ENCODE measurements at places on chromosomes 1 and 21.

DNA sequence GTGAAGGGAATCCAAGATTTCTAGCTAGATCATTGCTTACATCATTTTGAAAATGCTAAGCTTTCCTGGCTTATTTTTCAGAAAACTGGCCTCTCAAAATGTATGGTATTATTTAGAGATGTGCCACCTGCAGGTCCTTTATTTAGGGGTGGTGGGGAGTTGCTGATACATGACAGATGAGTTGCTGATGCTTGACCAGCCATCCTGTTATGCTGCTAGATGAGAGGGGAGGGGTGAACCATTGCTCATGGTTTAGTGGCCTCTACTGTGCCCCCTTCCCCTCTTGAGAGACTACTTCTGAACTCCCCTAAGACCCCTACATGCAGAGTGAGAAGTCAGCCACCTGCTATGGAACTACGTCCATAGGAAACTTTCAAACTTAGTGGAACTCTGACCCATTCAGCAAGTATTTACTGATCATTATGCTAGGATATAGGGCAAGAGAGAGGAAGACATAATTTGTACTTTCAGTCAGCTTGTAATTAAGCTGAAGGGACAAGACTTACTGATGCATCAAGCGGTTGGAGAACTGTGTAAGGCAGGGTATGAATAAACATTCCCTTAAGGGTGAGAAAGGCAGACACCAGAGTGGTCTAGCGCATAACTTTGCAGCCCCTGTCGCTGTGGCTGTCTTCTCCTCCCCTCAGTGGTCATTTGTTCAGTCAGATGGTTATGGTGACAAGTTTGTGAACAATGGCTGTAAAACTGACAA lies 34.6 kb downstream of the SLAMF6 start:
- no peak for DNase-seq

DNA sequence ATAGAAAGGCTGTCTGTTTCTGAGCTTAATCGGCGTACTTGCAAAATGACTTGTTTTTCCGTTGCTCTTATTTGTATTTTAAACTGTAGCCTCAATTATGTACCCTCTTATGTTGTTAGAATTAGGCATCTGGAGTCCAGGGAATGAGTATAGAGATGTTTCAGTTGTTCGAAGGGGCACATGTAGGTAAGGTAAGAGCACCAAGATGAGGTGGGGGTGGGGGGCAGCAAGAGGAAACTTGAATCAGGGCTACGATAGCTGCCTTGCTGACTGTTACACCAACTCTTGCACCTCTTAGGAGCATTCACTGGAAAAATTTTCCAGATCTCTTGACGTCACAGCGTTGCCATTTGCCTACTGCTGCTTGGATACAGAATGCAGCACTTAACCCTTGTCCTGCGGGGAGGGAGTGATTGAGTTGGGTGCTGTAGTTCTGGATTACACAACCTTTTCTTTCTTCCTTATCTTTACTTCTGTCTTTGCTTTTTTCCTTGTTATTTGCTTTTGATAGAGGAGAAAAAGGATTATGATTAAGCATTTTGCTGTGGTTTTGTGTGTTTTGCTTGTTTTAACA lies 3.2 kb downstream of the ATP1B1 start:
- no peak for DNase-seq

- no peak for DNase-seq
These were observed 8.3 kb upstream of the C8B start for GRCh38 chr1:56973923-56974742.

DNA sequence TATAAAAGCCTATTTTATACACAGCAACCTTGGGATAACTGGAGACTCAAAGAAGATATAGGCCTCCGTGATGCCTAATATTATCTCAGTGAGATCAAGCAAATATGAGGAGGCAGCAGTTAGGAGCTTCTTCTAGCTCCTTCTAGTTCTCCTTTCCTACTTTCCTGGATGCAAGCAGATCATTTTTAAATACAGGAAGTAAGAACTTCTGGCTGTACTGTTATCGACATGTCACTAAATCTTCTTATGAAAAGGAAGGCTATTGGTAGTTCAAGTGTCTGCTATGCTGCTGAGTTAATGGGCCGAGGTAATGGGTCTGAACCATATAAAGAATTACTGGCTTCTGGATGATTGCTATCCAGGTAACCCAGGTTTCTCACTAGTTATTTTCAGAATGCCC lies 15.9 kb downstream of the HSPA13 start:
- DNase-seq = no peak

- no peak for DNase-seq
These were observed 519.9 kb upstream of the USP24 start for GRCh38 chr1:55735106-55735505.

DNA sequence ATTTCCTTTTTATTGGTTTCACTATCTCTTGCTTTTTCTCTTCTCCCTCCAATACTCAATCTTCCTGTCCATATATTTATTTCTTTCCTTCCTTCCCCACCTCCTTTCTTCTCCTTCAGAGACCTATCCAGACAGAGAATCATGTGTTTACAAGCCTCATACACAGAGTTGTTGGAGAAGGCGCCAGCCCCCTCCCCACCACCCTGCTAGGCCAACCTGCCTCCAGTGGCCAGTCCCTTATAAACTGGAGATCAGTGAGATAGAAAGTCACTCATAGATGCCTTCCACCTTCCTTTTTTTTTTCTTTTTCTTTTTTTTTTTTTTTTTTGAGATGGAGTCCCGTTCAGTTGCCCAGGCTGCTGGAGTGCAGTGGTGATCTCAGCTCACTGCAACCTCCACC lies 53.3 kb downstream of the CD247 start:
- no peak for DNase-seq

DNA sequence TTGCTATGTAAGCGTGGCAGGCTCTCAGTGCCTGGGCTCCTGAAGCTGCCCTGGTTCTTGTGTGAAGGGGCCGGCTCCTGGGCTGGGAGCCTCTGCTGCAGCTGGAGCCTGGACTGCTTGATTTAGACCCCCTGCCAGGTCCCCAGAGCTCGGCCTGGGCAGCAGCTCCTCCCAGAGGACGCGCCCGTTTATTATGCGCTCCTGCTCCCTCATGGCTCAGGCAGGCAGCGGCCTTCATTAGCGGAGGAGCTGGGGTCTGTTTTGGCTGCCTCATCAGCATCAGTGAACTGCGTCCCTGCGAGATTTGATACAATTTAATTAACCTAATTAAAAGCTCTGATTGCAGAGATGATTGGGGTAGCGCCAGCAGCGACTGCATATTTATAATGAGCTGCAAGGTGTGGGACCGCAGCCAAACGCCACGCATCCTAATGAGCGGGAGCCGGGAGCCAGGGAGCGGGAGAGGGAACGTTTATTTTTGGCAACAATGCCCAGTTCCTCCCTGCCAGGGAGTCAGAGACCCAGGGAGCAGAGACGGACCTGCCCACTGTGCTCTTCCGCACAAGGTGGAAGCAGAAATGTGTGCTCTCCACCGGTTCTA lies 16.6 kb downstream of the UTP11 start:
- no peak for DNase-seq

DNA sequence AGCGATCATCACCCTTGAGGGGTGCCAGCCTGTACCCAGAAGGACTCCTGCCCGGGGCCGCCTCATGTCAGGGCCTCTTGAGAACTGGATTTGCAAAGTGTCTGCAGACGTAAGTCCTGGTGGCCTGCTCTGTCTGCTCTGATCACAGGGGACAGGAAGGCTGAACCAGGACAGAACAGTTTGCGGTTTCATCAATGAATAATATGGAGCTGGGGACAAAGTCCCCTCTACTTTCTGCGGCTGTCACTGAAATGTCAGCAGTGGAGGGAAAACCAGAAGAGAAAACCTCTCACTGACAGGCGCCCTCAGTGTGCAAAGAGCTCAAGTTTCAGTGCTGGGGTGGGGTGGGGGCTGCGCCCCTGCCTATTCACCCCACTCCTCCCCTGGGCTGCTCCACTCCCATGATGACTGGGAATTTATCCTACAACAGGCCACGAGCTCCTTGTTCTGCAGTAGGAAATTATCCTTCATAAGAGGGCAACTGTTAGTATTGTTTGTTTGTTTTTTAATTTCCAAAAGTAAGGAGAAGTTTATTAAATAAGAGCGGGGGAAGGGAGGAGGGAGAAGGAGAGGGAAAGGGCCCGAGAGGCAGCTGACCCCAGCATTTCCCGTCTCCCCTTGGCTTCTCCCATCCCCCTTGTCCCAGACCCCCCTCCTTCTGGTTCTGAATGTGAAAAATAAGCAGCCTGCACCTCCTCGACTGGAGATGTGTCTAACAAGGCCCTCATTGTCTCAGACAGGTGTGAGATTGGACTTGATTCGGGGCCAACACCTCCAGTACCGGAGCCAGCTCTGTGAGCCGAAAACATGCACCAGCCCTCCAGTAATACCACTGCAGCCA lies 149.2 kb downstream of the CLIC6 start:
- DNase-seq = no peak

DNA sequence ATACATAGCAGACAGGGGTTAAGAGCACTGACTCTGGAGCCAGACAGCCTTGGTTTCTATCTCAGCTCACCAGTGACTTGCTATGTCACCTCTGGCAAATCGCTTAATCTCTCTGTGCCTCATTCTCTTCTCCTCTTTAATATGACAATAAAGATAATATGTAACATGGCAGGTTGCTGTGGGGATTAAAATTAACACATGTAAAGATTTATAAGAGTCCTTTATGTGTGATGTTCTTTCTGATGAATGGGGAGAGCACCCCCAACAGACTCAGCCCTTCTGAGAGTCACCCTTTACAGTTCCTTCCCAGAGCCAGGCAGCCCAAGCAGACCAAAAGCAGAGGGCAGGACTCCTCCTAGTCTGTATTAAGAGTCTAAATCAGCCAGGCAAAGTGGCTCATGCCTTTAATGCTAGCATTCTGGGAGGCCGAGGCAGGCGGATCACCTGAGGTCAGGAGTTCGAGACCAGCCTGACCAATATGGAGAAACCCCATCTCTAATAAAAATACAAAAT lies 76.5 kb upstream of the SDC3 start:
- DNase-seq = no peak

GRCh38 chr21:39961251-39961650 lies 94.0 kb downstream of the PCP4 start:
- no peak for DNase-seq

DNA sequence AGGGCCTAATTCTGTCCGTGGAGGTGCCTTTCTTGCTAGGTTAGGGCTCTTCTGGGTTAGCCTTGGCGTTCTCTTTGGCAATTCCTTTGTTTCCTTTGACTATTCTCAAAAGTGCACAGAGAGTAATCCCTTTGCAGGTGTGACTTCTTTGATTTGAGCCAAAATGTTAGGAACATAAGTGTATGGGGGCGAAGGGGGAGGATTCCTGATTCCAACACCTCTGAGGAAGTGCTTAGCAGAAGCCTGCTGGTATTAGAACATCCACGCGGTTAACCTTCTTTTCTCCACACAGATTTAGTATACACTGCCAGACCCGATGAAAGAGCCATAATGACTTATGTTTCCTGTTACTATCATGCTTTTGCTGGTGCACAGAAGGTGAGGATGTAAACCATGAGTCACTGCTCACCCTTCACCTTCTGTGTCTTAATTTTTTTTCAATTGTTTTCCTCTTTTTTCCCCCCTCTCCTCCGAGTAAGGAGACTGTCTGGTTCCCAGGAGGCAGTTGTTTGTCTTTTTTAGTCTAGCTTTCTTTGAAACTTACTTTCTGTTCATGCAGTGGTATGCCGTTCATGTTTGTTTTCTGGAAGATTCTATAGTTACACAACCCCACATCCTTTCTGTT lies 48.0 kb downstream of the ACTN2 start:
- DNase-seq = no peak

GRCh38 chr1:27682351-27682944 lies 10.5 kb upstream of the IFI6 start:
- DNase-seq = no peak

DNA sequence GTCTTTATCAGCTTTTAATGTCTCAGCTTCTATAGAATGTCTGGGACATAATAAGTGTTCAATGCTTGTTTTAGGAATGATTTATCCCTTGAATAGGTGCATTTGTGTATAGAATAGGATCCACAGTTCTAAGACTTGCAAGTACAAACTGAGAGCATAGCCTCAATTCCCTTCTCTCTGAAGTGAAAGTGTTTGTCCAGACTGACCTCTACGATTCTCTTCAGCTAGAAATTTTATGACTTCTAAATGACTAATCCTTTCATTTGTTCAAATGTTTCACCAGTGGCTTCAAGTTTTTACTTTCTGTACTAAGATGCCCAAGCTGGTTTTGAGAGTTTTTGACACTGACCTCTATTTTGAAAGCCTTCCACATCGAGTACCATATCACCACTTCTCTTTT lies 608.2 kb upstream of the ADGRL4 start:
- no peak for DNase-seq

DNA sequence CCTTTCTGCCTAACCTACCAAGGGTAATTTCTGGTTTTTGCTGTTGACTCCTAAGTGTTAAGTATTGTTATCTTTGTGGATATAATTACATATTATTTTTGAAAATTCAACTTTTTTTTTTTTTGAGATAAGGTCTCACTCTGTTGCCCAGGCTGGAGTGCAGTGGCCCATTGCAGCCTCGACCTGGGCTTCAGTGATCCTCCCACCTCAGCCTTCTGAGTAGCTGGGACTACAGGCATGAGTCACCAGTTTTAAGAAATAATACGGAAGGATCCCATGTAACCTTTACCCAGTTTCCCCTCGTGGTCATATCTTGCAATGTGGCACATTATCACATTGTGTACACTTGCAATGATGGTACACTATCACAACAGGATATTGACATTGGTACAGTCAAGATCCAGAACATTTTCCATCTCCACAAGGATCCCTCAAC lies 3.1 kb downstream of the CHD1L start:
- no peak for DNase-seq

GRCh38 chr1:47629201-47629600 lies 191.4 kb downstream of the FOXD2 start:
- no peak for DNase-seq

DNA sequence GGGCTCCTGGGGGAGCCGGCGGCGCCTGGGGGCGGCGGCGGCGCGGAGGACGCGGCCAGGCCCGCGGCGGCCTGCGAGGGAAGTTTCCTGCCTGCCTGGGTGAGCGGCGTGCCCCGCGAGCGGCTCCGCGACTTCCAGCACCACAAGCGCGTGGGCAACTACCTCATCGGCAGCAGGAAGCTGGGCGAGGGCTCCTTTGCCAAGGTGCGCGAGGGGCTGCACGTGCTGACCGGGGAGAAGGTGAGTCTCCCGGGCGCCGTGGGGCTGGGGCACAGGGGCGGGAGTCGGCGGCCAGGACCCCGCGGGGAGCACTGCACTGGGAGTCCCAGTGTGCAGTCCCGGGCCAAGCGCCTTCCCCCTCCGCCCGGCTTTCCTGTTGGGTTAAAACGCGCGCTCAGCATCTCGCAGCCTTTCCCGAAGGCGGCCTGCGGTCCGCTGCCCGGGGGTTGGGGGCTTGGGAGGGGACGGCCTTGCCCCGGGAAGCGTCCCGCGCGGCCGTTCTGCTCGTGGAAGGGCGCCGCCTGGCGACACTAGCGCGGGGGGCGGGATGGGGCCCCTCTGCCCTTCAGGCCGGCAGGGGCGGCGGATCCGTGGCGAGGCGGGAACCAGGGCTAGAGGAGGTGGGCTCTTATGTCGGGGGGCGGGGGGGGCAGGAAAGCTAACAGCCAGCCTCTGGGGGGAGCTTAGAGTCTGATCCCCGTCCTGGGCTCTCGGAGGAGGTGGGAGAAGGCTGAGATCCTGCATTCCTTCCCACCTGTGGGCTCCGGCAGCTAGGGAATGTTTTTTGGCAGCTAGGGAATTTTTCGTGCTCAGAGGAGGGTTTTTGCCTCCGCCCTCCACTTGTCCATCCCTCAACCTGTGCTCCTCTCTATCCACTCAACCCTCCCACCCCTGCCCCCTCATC lies 1.1 kb downstream of the HUNK start:
- no peak for DNase-seq

- DNase-seq = no peak
These were observed 58.5 kb downstream of the RUSC1 start for GRCh38 chr1:155379180-155379579.

- no peak for DNase-seq
These were observed 4.5 kb downstream of the KANK4 start for GRCh38 chr1:62314454-62315350.

- DNase-seq = no peak
These were observed 1112.3 kb downstream of the KCNT2 start for GRCh38 chr1:195495720-195496635.
